Mesendoderm (in vitro differentiated cells): ENCODE measurements at places on chromosomes 13 and 19.

DNA sequence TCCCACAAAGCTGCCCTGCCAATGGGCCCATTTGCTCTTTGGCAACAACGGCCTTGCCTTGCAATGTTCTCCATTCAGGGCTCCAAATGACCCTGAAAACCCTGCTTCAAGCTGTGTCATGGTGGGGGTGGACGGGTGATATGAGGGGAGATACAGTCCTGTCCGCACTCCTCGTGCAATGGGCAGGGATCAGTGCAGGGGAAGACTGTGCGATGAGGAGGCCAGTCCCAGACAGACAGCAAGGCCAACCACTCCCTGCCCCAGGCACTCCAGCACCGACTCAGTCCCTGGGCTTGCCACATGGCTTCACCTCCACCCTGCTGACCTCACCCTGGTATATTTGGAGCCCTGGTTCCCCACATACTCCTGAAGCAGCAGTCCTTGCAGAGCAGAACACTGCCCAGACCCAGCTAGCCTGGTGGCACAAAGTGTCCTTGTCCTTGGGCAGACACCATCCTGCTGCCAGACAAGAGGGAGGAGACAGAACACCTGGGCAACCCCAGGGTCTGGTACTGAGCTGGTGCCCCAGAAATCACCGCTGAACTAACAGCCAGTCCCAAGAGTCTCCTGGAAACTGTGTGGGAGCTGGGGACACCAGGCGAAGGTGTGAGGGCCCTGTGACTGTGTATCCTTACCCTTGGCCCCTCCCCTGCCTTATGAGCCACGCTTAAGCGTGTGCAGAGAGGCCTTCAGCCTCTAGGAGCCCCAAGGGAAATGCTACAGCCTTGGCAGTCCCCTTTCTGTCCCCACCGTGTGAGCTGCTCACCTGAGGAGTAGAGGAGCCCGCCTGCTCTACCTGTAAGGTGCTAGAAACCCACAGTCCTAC, 9.1 kb upstream of the SLC35E1 start:
- DNase-seq, result no peak

DNA sequence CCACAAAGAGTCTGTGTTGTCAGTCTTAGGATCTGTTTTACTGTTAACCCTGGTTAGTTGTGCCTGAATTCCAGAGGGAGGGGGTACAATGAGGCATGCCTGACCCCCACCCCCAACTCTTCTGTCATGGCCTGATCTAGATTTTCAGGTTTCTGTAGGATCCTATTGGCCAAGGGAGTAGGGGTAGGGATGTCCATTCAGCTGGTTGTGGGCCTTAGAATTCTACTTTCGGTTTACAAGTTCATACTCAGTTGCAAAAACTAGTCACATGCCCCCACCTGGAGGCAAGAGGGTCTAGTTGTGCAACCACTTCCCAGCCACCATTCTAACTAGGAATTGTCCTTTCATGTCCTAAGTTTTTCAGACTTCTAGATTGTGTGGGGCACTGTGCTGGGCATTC, 94.3 kb upstream of the MBNL2 start:
- peak; percentile 85 for DNase-seq

DNA sequence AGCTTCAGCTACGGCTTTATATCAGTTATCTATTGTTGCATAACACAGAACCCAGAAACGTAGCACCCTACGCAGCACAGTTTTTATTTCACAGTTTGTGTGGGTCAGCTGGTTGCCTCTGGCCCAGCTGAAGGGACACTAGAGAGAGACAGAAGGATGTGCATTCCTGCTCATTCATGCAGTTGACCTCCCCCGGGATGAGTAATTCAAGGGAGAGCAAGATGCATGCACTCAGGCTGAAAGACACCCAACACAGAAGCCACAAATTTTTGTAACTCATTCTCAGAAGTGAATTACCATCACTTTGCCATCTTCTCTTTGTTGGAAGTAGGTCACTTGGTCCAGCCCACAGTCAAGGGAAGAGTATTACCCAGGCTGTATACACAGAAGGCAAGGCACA, 89.5 kb downstream of the EFNB2 start:
- DNase-seq, result no peak

DNA sequence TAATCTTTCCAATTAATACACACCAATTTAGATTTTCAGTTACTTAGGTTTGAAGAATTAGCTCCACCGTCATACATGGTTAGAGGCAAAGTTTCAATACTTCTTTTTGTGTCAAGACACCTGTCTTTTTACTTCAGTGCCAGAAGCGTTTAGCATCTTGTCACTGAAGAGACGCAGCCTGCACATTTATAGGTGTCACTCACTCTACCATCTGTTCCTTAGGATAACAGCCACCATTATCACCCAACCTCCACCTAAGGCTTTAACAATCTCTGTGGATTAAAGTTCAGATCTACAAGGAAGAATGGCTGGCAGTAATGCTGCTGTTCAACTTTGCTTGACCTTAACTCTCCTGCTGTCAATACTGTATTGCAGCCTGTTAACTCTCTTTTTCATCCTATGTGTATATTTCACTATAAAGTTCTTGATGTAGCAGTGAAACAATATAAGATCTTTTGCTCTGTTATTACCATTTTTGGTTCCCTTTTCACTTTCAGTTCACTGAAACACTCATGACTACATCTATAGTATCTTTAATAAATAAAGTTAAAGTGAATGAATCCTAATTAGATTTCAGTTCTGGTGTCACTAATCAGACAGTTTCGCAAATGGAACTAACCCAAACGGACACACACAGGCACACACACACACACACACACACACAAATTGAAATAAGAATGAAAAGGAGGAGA, 435.6 kb downstream of the PCDH9 start:
- DNase-seq, result no peak

DNA sequence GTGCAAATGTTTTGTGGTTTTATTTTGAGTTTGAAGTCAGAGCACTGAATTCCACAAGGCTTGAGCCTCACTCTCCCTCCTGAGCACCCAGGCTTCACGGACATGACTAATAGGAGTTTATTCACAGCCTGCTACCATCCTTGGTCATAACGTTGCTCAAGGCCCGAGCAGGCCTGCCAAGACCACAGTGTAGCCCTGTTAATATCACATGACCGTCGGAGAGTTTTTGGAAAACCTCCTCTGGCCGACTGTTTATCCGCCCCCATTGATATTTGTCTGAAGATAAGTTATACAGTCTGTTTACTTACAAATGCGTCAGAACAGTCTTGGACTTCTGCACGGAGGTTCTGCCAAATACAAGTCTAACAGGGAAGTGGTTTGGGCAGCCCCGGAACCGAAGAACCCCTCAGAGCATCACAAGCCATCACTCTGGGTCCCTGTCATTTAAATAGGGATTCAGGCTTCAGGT, 89.9 kb downstream of the COL4A2 start:
- no peak for DNase-seq

GRCh38 chr19:18853755-18854427, 22.1 kb downstream of the UPF1 start:
- peak; percentile 24 for DNase-seq

DNA sequence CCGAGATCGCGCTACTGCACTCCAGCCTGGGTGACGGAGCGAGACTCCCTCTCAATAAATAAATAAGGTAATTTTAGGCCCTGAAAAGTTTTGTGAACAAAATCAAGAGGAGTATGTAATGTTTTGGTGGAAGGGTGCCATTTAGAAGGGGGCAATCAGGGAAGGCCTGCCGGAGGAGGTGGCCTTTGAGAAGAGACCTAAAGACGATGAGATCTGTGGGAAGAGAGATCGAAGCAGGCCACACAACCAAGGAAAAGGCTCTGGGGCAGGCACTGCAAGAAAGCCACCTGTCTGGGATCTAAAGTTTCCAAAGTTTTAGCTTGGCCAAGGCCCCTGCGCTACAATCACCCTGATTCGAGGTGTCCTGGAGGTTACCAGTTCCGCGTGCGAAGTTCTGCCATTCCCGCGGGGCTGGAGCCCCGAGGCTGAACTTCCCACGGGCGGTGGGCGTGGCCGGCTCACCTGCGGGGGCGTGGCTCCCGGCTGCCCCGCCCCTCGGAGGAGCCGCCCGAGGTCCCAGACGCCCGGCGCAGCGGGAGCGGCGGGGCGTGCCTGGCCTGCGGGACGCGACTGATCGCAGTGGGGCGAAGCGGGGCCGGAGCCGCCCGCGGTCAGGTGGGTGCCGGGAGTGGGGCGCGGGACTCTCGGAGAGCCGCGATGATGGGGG, at the start of gene KLC3:
KLC3 (plus strand) TSS at position 519 of the 667 bp plus-strand sequence. CDS start 4,792 bp downstream, outside the sequence.
- DNase-seq, result peak; percentile 43

- peak; percentile 88 for DNase-seq
Observed at GRCh38 chr13:30017880-30018279, 167.5 kb upstream of the UBL3 start.

- peak; percentile 13 for DNase-seq
Observed at GRCh38 chr19:2003874-2004273, 11.6 kb downstream of the BTBD2 start.

GRCh38 chr13:41562541-41563178, 105.3 kb downstream of the RGCC start:
- no peak for DNase-seq

- no peak for DNase-seq
Observed at GRCh38 chr13:31950111-31950815, 81.3 kb upstream of the FRY start.

DNA sequence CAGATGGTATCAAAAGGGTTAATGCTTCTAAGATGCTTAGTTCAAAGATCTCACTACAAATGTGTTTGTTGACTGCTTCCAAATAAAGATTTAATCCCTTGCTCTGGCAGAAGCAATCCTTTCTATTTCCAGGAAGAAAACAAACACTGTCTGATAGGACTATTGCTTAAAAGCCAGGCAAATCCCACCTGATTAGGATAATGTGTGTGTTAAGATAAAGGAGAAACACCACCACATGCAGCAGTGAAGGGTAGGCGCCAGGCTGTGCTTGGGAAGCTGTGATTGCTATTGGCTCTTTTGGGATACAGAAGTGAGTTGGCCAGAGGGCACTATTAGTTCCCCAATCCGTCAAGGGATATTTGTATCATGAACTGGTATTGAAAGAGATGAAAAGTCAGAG, 62.8 kb upstream of the LRCH1 start:
- peak; percentile 94 for DNase-seq

DNA sequence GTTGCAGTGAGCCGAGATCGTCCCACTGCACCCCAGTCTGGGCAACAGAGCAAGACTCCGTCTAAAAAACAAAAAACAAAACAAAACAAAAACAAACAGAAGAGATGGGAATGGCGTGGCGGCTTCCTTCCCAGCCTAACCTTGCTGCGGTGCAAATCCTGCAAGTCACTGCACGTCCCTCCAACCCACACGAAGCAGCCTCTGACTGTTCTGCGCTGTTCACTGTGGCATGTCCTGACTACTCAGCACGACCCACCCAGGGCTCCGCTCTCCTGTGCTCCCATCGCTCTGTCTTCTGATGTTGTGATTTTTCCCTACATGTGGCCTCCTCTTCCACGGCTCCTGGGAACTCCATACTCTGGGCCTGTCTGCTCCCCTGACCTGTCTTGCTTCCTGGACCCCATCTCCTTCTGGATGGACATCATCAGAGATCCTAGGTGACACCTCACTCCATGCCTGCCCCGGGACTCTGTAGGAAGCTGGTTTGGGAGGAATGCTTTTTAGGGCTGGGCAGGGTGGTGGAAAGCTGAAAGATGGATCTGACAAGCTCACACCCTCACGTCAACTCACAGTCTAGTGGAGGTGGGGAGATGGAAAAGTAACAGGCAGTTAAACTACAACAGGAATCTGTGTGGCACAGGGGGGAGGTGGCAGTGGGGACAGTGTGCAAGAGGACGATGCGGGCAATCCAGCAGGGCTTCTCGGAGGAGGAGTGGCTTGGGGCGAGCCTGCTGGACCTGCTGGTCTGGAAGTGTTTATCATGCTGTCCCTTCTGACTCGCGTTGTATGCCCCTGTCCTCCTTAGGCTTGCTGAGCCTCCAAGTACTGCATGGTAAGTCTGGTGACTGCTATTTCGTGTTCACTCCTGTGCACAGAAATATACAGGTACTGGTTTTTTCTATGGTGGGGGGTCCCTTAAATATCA, 18.8 kb downstream of the ZSCAN5A start:
- no peak for DNase-seq

GRCh38 chr19:40933025-40933424, 51.0 kb upstream of the CYP2A7 start:
- DNase-seq, result peak; percentile 83

GRCh38 chr13:77868717-77869116, 49.9 kb downstream of the EDNRB start:
- no peak for DNase-seq

GRCh38 chr13:111937777-111938311, 129.1 kb upstream of the SOX1 start:
- DNase-seq, result no peak

- DNase-seq, result no peak
Observed at GRCh38 chr13:59898066-59898465, 265.7 kb downstream of the DIAPH3 start.

GRCh38 chr19:279656-280055, 11.5 kb downstream of the PLPP2 start:
- no peak for DNase-seq

DNA sequence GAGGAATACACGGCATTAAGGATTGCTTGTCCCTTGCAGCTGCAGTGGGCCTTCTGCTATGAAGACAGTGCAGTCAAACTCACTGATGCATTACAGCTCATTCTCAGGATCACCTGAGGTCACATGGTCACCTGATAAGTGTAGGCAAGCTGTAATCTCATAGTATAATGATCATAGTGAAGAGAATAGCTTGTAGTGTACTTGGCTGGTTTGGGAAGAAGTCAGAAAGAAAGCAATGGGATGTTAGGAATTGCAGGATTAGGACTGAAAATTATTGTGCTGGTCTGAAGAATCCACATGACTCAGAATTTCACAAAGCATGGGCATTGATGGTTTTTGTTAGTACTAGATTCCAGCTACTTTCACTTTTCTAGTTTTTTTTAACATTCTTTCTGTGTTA, 76.7 kb downstream of the MBNL2 start:
- DNase-seq, result no peak

DNA sequence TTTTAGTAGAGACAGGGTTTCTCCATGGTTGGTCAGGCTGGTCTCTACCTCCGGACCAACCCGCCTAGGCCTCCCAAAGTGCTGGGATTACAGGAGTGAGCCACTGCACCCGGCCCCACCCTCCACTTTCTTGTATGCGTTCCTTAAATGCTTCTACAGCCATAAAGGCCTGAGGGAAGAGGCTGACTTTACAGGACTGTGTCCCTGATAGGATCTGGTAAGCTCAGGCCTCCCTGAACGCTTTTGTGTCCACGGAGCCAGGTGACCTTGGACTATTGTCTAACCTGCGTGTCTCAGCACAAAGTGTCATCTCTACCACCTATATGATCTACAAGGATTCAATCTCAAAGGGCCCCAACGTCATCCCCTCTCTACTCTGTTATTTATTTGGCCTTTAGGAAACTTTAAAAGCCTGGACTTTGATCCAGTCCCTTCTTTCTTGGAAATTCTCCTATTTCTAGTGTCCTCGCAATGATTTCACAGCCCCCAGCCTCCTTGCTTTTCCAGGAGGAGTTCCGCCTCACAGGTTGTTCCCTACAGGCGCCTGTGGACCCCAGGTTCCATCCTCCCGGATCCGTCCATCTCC, 701 bp downstream of the ZNF552 start:
- DNase-seq, result peak; percentile 65

- no peak for DNase-seq
Observed at GRCh38 chr19:55354698-55355212, at the start of gene COX6B2. Gene COX6B2, minus strand, starts transcription at chr19:55354719. Its CDS starts 198 bp downstream, at chr19:55354521.

- DNase-seq, result no peak
Observed at GRCh38 chr13:60689076-60689475, 292.1 kb downstream of the TDRD3 start.
